ENCODE measurements at places on chromosomes 7 and 10.

GRCh38 chr7:142371586-142372377, 113.9 kb upstream of the PRSS58 start:
- no peak for DNase-seq

DNA sequence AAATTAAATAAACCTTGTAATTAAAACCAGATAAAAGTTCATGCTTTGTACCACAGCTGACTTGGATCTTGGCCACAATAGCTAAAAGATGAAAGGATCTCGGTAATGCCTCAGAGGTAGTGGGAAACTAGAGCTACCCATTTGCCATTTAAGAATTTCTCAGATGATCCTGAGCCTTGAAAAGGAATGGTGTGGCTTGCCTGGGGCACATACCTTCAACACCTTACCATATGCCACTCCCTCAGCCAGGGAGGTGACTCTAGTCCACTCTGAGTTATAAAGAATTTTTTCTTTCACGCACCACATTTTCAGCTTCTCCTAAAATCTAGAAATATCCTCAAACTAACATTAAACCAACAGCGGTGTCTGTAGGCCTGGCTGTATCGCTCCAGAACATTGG, 516.3 kb upstream of the TEX47 start:
- no peak for DNase-seq

DNA sequence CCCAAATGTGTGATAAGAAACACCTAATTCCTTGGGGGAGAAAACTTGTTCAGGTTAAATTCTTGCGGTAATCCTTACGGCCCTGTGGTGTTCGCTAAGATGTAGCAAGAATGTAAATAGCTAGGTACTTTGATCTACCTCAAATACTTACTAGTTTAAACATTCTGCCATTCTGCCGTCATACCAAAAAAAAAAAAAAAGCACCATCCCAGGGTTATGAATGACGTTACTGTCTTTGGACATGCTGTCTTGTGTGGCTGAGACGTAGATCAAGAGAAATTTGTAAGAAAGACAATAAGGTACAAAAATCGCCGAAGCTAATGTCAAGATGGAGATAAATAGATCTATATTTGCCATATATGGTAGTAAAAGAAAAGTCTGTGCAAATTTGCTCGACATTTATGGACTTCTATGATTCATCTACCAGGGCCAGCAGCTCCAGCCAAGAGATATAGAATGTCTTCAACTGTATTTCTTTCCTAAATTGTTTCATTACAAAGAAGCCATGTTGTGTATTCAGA, 195.6 kb downstream of the CUX1 start:
- DNase-seq = no peak

DNA sequence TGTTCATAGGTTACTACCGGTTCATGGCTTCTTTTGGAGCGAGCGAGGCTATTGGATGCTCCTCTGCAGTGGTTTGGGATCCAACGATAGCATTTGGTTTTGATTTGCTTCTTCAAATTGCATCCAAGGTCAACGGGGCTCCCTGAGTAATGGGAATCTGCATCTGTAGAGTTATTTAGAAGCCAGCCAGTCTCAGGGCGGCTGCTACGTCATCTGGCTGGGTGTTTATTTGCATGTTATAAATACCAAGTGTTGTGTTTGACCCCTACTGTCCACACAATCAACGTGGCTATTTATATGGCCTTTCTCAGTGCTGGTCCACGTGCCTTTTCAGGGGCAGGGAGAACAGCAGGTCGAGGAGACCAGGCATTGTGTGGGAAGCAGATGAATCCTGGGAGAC, 137.7 kb downstream of the PRPF18 start:
- no peak for DNase-seq

DNA sequence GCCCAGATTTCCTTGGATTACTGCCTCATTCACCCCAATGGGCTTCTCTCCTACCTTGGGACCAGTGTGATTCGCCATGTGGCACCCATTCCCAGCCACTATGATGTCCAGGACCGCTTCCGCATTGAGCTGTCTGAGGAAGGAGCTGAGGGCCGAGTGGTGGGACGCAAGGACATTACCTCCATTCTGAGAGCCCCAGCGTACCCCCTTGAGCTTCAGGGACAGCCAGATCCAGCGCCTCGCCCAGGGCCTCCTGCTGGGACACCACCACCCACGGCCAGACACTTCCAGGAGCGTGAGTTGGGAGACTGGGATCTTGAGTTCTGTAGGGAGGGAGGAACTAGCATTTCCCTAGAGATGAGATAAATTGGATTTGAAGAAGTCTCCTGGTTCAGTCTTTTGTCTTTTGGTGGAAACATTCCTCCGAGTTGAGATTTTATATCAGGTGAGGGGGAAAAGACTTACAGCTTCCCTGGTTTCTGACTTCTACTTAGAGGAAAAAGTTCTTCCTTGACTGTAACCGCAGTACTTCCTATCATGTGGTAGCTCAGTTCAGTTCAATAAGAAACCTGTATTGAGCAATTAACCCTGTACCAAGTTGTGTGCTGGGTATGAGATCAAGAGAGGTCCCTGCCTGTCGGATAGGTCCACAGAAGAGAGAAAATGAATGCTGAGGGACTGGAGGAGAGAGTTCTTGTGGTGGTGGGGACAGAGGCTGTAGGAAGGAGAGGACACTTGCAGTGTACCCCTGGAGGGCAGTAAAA, 1.3 kb downstream of the MOSPD3 start:
- DNase-seq = no peak

GRCh38 chr7:137954614-137955013, 47.3 kb downstream of the CREB3L2 start:
- no peak for DNase-seq

GRCh38 chr7:7122701-7123281, 59.6 kb upstream of the C1GALT1 start:
- DNase-seq = no peak

GRCh38 chr7:133977409-133978274, 149.5 kb upstream of the LRGUK start:
- no peak for DNase-seq

GRCh38 chr10:79581044-79581443, 20.8 kb upstream of the SFTPA2 start:
- DNase-seq = no peak

- no peak for DNase-seq
Measured at GRCh38 chr10:48616436-48616835, 11.6 kb upstream of the ARHGAP22 start.

DNA sequence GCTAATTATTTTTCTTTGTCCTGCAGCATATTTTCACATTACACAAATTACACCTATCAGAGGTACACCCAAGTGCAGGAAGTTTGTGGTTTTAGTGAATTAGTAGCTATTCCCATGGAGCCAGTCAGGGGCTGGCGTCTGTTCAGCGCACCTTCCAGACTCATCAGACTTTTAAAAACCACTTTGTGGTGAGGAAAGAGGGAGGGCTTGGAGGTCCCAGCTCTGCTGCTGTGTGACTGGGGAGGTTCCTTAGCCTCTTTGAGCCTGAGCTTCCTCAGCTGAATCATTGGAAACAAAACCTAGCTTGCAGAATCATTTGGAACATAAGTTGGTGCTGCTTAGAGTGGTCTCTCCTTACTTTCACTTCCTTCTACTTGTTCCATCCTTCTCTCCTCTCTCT, 175.4 kb downstream of the SORCS3 start:
- DNase-seq = no peak

GRCh38 chr10:114084215-114084614, 40.5 kb downstream of the ADRB1 start:
- DNase-seq = no peak

GRCh38 chr7:143850682-143851081, 51.3 kb downstream of the TCAF1 start:
- DNase-seq = no peak

- no peak for DNase-seq
Measured at GRCh38 chr7:78218876-78219275, 420.3 kb downstream of the PHTF2 start.

GRCh38 chr7:25881317-25882037, 270.5 kb upstream of the NFE2L3 start:
- DNase-seq = peak; percentile 58

GRCh38 chr10:119251315-119251708, 43.9 kb downstream of the GRK5 start:
- peak; percentile 67 for DNase-seq

- peak; percentile 44 for DNase-seq
Measured at GRCh38 chr7:69800495-69800894, 202.2 kb downstream of the AUTS2 start.

DNA sequence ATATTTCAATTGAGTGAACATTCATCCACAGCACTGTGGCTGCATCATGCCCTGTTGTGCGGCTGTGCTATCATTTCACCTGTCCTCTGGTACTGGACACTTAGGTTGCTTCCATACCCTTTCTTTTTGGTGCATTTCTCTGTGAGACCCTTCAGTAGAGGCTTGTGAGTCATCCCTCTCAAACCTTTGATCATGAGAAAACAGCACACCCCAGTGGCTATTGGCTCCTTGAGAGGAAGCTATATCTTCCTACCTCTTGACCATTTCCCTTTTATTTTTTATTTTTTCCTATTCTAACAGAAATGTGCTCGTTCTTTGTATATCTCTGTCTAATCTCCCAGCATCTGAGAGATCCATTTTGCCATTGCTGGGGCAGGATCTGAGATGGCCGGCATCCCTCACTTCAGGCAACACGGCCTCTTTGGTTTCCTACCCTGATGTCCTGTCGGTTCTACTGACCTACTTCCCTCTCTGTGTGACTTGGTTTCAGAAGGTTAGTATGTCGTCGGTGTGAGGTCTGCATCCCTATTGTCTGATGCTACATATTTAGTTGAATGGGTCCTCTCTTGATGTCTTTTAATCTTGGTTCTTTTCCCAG, 23.8 kb upstream of the PIK3AP1 start:
- DNase-seq = no peak

DNA sequence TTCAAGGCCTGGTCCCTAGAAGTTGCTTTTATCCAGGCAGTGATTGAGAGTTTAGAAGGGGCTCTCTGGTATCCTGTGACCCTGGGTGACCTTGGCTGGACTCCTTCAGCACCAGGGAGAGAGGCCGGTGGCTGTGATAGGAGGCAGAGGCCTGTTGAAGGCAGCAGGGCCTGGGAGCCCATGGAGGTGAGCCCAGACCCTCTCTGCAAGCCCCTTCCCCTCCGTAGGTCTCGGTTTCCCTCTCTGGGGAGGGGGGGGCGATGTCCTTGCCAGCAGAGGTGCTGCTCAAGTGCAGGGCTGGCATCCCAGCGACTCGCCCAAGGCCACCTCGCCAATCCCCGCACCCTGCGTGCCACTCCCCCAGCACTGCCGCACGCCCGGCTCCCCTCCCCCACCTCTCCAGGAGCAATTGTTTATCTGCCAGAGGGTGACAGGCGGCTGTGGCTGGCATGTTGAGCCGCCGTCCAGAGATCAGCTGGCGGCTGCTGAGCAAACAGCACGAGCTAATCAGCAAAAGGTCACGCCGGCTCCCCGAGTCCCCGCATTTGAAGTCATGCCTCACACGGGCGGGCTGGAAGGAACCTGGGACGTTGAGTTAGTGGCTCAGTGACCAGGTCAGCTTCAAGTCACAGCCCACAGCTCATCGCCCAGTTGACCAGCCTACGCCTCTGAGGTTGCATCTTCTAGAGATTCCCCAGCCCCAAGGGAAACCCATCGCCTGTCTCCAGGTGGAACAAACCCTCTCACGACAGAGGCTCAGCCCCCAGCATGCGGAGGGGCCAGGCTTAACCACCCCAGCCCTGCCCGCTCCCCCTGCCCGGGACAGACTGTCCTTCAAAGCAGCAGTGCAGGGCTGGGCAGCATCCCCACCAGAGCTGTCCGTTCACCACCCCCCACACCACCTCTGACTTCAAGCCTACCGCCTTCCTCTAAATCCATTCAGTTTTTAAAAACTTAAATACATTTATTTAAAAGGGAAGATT, 43.7 kb downstream of the ELFN1 start:
- DNase-seq = peak; percentile 79

GRCh38 chr7:41874201-41874785, 171.4 kb upstream of the INHBA start:
- no peak for DNase-seq

DNA sequence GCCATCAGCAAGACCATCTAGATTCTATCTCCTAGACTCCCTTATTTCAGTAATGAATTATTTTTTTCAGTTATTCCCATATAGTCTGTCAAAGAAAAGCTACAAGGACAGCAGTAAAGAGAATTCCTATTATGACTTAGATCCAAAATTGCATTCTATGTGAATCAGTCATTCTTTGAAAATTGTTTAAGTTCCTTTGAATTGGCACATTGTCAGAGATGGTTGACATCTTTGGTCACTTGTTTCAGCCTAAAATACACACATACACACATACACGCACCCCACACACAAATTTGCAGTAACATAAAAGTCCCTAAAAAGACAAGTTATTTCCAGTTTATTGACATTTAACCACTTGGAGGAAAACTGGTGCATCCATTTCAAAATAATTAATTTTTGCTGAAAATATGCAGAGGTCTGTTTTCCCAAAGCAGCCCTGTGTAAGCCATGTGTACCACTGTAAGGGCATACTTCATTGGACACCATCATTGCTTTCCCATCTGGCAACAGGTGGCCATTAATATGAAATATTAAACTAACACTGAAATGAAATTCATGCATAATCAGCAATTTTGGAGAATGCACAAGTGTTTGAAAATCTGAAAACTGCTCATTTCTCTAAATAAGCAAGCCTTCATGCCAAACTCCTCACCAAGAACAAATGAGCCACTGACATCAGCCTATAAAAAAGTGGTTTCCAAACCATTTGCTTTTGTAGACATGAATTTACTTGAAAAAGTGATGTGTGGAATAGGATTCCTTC, 121.7 kb upstream of the COL1A2 start:
- no peak for DNase-seq

GRCh38 chr10:78739444-78740053, 329.2 kb upstream of the ZMIZ1 start:
- no peak for DNase-seq

GRCh38 chr10:12510501-12510941, 161.2 kb downstream of the CAMK1D start:
- DNase-seq = no peak

- DNase-seq = no peak
Measured at GRCh38 chr10:12228851-12229250, 32.9 kb downstream of the CDC123 start.

- no peak for DNase-seq
Measured at GRCh38 chr7:116290740-116291139, 80.4 kb downstream of the TES start.

GRCh38 chr10:1513221-1513620, 224.1 kb downstream of the ADARB2 start:
- no peak for DNase-seq

DNA sequence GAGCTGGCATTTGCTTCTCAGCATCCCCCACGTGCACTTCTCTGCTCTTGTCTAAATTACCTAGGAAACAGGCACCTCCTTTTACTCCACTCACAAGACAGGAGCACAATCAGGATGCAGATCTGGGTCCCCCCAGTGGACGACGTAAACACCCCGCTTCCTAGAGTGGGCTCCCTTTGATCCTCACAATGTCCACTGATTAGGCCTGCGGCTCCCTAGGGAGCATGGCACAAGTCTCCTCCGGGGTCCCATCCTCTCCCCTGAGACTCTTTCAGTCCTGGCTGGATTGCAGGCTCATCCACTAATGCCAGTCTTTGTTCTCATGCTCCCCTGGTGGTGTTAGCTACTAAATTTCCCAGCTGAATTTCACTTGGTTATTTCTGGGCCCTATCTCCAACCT, 98.3 kb downstream of the GLI3 start:
- DNase-seq = no peak

- no peak for DNase-seq
Measured at GRCh38 chr10:51368943-51369342, 294.7 kb downstream of the PRKG1 start.
